Muscle of leg (tissue), 16 donors: ENCODE measurements at places on chromosomes 1 and 21.
A peak's percentile ranks its signal among the peaks of the same experiment; 100 is the strongest.

GRCh38 chr1:53316766-53317581, 10.9 kb downstream of the LRP8 start:
- peak; percentile 62 for DNase-seq

DNA sequence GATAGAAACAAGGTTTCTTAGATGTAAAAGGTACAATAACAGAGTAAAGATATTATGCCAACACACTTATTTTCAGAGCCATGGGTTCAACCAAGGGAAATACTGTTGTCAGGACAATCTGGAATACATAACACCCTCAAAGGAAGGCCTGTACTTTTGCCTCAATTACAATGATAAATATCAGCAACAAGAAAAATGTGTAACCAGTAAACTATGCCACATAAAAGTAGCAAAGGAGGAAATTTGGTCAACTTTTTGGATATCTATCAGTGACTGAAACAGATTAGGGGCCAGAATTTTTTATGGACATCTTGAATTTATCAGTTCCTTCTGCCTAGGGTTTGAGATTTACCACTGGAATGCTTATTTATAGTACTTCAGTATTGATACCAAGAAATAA, 24.6 kb upstream of the RAP1GAP start:
- no peak for DNase-seq

DNA sequence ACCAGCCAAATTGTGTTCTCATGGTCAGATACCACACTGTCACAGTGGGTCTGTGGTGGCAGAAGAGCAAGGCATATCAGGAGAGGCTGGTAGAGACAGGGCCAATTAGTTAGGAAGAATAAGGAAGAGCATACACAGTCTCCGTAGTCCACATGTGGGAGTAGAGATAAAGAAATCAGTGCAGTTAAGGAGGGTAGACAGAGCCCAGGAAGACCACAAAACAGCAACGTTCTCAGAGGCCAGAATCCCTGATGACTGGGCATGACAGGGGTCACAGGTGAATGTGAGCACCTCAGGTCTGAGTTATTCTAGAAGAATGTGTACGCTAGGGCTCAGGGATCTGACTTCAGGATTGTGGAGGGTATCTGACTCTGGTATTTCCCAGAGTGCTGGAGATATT, 31.7 kb downstream of the CD48 start:
- DNase-seq: no peak

DNA sequence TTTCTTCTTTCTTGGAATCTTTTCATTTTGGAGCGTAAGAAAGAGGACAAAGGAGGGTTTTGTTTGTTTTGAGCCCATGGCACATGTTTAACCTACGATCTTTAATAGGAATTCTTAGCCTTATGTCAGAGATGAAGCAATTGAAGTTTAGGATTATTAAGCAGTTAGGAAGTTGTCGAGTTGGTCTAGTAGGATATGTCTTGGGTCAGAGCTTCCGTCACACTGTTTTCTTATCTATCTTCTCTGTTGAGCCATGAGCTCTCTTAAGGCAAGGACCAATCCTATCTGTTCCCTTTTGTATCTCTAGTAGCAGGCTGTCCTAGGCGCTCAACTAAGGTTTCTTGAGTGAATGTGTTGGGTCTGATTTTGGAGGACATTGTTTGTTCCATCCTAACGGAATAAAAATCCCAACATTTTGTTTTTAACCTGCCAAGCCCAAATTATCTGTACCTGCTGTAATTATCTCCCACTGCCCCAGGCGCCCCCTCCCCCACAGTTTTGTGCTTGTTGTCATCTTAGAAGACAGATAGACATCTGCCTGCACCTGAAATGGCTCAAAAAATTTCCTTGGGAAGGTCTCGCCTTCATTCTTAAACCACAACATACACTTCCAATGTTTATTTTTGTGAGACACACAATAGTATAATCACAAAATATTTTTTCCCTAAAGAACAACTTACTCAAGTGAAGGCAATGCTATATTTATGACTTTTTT, 95.3 kb upstream of the GADD45A start:
- no peak for DNase-seq

- no peak for DNase-seq
Observed at GRCh38 chr1:78843546-78843945, 163.0 kb downstream of the ADGRL4 start.

- DNase-seq: no peak
Observed at GRCh38 chr1:17668195-17668594, 86.9 kb upstream of the ACTL8 start.

DNA sequence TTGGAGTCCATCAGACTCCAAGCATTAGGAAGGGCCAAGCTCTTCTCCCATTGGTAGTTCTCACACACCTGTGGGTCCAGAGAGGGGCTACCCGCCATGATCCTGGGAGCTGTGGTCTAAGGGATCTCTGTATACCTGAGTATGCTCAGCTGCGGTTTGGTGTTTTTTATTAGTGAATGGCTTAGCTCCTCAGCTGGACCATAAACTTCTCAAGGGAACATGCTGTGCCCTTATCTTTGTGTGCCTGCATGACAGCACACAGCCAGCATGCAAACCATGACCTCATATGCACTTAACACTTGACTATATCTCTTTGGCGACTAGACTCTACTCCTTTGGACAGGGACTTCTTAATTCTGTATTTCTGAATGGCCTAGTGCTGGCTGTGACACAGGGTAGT, 94.5 kb downstream of the CD58 start:
- no peak for DNase-seq

- DNase-seq: peak; percentile 29
Observed at GRCh38 chr1:205774198-205775014, 876 bp downstream of the RAB29 start.

DNA sequence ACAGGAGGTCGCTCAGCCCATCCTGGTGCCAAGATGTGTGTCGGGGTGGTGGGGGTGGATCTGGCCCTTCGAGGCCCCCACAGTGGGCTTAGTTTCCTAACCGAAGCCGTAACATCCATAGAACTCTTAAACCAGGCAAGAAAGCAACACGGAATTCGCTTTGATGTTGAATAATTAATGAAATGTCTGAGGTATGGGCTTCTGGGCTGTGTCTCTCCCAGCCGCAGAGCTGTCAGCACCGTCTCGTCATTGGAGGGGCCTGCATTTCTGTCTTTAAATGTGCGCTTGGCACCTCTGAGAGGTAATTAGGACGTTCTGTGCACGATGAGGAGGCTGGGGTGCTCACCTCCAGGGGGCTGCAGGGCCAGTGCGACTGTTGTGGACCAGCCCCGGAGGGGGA, 13.3 kb upstream of the PLCH2 start:
- no peak for DNase-seq

GRCh38 chr1:108559215-108560186, at the start of gene EEIG2:
Gene EEIG2 (plus strand): TSS chr1:108560100. CDS start chr1:108560429, 329 bp downstream.
- DNase-seq: peak; percentile 95

- DNase-seq: no peak
Observed at GRCh38 chr1:38088791-38089190, 42.2 kb upstream of the POU3F1 start.

DNA sequence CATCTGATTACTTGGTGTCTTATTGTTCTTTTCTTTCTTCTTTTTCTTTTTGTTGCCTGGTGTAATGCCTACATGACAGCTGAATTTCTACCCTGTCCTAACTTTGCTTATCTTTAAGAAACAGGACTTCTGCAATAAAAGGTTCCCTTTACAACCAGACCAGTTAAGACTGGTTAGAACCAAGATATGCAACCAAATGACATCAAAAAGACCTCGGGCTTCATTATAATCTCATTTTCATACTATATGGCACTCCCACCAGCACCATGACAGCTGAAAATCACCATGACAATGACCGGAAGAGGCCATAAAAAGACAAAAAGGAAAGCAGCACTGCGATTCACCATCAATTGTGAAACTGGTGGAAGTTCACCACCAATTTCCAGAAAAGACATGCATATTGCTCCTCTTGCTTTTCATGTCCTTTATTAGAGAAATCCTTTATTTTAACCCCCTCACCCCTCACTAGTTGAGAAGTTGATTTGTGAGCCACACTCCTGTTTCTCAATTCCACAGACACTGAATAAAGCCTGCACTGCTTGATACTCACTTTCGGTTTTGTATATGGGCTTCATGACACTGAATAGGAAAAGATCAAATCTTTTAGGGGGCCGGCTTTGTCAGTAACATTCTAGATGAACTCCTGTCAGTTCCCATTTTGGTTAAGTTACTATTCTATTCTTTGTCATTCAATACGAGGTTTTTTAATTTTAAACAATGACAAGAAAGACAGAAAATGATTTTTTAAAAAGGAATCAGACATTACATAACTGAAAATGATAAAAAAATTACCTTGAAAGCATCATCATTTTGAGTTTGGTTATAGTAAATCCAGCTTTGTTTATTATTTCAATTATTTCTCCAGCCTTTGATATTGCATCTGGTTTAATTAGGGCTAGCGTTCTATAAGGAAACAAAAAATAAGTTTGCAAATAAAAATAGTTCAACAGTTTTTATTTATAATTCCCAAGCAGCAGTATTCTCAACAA, 58.1 kb downstream of the NME7 start:
- no peak for DNase-seq

DNA sequence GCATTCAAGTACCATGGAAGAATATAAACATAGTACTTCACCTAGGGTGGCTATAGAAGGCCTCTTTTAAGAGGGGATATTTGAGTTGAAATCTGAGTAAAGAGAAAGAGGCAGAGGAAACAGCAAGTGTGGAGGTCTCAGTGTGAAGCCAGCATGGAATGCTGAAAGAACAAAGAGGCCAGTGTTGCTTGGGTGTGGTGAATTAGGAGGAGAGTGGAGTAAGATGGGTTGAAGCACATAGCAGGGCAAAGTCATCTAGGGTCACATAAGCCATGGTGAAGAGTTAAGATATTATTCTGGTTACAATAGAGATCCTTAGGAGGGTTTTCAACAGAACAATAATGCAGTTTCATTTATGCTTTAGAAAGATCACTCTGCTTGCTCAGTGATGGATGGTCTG, 37.5 kb downstream of the C1orf141 start:
- no peak for DNase-seq

GRCh38 chr1:113859478-113860175, 11.9 kb downstream of the PTPN22 start:
- DNase-seq: peak; percentile 31

DNA sequence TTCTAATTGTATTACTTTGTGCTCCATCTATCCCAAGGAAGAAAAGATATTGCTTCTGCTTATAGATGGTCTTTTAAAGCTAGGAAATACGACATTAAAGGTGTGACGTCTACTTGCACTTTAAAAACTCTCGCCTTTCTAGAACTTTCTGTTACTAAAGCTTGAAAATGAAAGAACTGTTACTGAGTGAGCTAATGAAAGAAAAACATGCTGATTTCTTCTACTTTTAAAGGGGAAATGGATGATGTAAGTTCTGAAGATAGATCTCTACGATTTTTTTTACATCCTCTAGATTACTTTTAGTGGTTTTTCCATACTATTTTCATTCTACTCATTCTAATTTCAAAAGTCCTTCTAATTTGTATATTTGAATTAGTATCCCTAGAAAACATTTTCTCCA, 387.5 kb downstream of the USP25 start:
- DNase-seq: peak; percentile 55

- no peak for DNase-seq
Observed at GRCh38 chr1:221795380-221795779, 53.5 kb upstream of the DUSP10 start.

GRCh38 chr1:159941591-159942560, 3.5 kb downstream of the IGSF9 start:
- no peak for DNase-seq

- DNase-seq: no peak
Observed at GRCh38 chr1:214440219-214440965, 111.0 kb downstream of the PTPN14 start.

GRCh38 chr1:173570370-173571007, 32.4 kb downstream of the SLC9C2 start:
- DNase-seq: no peak

DNA sequence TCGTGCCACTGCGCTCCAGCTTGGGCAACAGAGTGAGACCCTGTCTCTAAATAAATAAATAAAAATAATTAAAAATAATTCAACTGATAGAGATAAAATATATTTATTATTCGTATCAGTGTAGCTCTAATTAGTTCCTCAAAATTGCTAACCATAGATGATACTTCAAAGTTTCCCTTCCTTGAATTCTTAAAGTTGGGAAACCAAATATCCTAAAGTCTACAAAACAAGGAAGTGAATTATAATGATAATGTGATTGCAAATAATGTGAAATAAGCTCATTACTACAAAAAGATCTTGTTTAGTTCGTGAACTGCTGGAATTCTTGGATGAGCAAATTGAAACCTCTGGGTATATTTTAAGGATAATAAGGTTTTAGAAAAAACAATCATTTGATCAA, 60.5 kb downstream of the NUP210L start:
- DNase-seq: no peak

DNA sequence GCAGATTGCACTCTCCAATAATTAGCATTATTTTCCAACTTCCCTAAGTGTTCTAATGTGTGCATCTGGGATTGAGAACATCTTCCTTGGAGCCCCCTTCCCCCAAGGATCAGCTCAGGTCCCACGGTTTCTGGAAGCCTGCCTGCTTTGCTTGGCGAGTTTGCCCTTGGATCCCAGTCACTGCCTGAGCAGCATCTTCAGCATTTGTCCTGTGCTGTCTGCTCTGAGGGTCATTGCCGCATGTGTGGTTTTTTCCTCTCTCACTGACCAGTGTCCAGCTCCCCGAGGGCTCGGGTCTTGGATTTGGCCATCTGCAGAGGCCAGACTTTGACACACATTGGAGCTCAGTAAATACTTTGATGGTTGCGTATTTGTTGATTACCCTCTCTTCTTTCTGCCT, 18.1 kb downstream of the VANGL2 start:
- DNase-seq: no peak

DNA sequence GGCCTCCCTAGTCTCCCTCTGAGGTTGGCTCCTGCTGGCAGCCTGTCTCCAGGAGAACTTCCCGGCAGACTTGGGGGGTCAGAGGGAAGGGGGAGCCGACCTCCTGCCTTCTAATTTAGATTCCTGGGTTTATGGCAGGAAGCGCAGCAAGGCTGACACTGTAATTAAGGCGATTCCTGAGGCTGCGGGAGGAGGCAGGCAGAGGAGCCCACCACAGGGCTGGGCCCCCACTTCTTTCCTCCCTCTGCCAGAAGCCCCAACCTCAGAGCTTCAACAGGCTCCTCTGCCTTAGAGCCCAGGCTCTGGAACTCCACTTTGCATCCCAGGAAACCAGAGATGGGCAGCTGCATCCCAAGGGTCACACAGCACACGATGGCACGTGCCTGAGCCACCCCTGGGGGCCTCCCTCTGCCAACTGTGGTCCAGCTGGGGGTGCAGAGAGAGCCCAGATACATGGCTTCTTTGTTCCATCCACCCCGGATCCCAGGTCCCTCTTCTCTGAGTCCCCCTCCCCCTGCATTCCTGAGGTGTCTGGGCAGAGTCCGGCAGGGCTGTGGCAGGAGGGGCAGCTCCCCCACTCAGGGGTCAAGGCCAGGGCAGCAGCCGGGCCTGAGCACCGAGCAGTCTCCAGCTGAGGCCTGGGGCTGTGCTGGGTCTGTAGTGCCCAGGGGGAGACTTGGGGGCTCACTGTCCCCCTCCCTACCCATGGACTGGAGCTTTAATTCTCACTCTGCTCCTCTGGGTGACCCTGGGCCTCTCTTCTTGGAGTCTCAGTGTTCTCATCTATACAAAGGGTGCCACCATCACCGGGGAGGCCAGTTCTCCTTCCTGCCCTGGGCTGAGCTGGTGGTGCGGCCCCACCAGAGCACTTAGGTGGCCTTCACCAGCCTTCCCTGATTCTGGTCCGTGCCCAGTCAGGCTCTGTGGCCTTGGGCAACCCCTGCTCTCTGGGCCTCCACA, 39.4 kb upstream of the FAM131C start:
- no peak for DNase-seq
